ENCODE measurements at places on chromosomes 11 and 22.

- DNase-seq: no peak
Observed at GRCh38 chr11:73288873-73289707, 17.0 kb downstream of the P2RY6 start.

DNA sequence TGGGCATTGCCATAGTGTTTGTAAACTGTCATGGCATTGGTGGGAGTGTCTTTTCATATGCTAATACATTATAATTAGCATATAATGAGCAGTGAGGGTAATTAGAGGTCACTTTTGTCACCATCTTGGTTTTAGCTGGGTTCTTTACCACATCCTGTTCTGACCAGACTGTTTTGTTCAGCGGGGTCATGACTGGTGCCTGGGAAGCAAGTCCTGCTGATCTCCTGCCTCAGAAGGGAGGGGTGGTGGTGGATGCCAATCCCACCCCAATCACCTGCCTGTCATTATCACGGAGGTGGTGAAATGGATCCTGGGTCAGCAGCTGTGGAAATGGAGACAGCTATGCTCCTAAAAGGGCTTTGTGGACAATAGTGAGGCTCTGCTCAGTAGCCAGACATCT lies 31.2 kb downstream of the IL18 start:
- no peak for DNase-seq

GRCh38 chr11:100119176-100119575 lies 567.9 kb upstream of the ARHGAP42 start:
- no peak for DNase-seq

DNA sequence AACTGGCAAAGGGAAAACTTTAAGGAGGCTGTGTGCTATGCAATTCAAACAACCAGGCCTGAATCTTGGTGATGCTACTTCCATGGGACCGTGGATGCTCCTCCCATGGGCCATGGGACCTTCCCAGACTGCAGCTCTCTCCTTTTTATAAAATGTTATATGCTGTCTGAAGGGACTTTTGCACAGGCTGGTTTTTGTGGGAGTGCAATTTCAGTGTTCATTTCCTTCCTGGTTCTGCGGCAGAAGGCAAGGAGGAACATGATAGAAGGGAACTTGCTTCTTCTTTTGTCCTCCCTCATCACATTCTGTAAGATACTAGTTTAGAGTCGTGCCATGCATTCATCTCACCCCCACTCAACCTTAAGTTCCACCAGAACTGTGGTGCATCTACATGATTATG lies 68.9 kb downstream of the C11orf58 start:
- no peak for DNase-seq

- no peak for DNase-seq
Observed at GRCh38 chr11:68215087-68215445, 2.0 kb upstream of the KMT5B start.

DNA sequence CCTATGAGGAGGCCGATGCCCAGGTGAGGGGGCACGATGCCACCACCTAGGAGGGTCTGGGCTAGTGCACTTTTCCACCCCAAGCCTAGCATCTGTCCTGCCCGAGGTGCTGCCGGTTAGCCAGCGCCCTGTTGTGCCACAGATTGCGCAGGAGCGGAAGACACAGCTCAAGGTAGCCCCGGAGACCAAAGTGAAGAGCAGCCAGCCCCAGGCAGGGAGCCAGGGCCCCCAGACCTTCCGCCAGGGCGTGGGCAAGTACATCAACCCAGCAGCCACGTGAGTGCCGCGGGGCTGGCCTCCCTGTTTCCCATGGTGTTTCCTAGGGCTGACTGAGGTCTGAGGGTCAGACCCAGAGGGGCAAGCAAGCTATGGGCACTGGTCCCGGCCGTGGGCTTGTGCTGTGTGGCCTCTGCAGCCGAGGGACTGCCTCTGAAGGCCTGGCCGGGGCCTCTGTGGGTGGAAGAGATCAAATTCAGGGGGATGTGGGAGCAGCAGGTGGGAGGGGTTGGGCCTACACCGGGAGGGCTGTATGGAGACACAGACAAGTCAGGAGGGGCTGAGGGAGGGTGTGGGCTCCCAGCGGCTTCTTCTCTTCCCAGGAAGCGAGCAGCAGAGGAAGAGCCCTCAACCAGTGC lies 29.1 kb downstream of the PPIL2 start:
- no peak for DNase-seq

DNA sequence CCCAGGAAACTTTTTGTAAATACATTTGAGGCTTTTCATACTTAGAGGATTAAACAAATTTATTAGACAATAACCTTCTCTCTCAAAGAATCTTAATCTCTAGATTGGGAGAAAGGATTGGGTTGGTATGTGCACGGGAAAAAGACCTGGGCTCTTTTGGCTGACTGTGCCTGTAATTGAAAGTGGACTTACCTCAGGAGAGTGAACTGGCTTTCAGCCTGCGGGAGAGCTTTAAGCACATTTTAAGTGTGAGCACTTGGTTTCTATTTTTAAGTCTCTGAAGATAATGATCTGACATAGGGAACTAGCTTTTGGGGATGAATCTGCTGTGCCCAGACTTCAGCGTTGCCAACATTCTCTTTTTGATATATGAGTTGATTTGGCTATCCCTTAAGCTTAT lies 35.8 kb downstream of the UVRAG start:
- DNase-seq: no peak

- no peak for DNase-seq
Observed at GRCh38 chr11:131409345-131409744, 38.9 kb downstream of the NTM start.

- DNase-seq: peak; percentile 73
Observed at GRCh38 chr11:727859-728748, 19.2 kb upstream of the TALDO1 start.

GRCh38 chr11:6703247-6704063 lies 20.3 kb upstream of the MRPL17 start:
- peak; percentile 3 for DNase-seq

GRCh38 chr11:20243974-20244373 lies 83.7 kb upstream of the DBX1 start:
- no peak for DNase-seq

GRCh38 chr11:12241971-12242672 lies 131.7 kb downstream of the MICAL2 start:
- DNase-seq: no peak

GRCh38 chr11:1921574-1922141 lies 2.2 kb downstream of the TNNT3 start:
- no peak for DNase-seq

- DNase-seq: no peak
Observed at GRCh38 chr11:77081381-77081851, 14.6 kb downstream of the CAPN5 start.

GRCh38 chr11:30801357-30801756 lies 215.2 kb upstream of the MPPED2 start:
- DNase-seq: no peak

- no peak for DNase-seq
Observed at GRCh38 chr11:120129570-120129969, 8.3 kb downstream of the TRIM29 start.

DNA sequence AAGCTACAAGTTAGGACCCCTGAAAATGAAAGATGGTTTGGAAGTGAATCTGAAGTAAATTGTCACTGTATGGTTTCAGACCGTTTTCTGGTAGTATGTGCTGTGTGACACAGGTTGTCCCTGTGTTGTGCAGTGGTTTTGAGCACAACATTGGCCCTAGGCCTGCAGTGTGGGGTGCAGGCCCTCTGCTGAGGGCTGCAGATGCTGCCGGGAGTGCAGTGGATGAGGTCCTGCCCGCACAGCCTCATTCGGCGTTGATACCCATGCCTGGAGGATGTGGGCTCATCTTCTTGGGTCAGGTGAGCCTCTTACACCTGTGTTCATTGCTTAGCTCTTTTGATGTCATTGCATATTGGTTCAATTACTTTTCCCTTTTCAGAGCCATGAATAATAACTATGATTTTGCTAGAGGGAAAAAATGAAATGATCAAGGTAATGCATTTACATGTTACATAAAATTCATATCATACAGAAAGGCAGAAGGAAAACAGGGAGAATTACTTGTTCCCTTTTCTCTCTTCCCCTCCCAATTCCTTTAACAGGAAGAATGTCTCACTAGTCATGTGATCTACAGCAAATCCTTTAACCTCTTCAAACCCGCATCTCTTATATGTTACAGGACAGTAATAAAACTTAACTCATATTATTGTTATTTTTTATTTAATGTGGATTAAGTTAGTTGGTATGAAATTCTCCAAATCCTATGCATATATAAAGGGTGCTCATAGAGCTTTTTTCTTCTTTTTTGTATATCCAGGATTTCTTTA lies 48.7 kb downstream of the PTPRJ start:
- no peak for DNase-seq

DNA sequence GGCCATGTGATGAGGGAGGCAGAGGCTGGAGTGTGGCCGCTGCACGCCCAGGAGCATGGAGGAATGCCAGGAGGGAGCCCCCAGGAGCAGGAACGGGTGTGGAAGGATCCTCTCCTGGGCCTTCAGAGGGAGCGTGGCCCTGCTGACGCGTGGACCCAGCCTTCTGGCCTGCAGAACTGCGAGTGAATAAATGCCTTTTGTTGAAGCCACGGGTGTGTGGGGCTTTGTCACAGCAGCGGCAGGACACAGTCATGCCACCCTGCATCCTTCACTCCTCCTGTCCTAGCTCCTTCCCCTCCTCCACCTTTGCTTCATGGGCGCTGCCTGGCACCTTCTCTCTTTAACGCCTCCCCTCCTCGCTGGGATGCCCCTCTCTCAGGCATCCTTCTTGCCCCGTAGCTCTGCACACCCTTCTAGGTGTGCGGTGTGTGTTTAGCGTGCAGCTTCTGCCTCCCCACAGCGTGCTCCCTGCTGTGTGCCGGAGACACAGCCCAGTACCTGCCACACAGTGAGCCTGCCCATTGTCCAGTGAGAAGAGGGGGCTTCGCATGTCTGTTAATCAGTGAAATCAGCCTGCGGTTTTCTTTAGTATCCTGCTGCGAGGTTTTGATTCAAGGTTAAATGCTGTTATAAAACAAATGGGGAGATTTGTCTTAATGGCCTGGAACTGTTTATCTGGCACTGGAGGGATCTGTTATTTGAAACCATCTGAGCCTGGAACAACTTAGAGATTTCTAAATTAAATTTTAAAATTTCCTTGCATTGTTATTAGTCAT lies 459.6 kb downstream of the TBC1D22A start:
- no peak for DNase-seq

- no peak for DNase-seq
Observed at GRCh38 chr11:77294040-77294439, 7.4 kb downstream of the GDPD4 start.

GRCh38 chr11:8100158-8100557 lies 19.1 kb downstream of the TUB start:
- no peak for DNase-seq

DNA sequence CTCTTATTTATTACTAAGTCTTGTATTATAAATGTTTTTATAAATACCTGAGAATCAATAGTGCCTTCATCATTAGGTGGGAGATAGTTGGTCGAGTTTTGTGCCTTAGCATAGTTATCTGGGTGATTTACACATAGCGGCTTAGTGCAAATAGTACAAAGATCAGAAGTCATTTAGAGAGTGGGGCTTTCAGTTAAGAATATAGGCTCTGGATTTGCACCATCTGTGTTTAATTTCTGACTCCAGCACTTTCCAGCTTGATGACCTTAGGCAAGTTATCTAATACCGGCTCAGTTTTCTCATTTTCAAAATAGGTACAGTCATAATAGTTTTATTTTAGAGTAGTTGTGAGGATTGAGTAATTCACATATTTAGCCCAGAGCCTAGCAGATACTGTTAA lies 26.4 kb downstream of the PDE3B start:
- no peak for DNase-seq

DNA sequence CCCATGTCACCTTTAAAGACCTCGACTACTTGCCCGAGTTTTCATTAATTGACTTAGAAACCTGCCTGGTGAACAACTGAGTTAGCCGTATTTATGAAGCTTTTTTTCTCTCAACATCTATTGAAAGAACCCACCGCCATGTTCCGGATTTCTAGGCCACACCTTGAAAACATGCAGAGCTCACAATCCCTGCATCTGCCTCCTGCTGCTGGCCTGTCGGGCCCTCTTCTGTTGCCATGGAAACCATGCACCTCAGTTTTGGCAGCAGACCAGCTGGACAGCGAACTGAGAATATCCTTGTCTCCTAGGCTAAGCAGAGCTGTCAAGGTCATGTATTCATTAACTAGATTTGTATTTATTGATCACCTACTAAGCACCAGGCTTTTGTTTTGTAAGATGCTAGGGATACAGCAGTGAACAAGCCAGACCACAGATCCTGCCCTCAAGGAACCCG lies 4.3 kb upstream of the PATZ1 start:
- no peak for DNase-seq

DNA sequence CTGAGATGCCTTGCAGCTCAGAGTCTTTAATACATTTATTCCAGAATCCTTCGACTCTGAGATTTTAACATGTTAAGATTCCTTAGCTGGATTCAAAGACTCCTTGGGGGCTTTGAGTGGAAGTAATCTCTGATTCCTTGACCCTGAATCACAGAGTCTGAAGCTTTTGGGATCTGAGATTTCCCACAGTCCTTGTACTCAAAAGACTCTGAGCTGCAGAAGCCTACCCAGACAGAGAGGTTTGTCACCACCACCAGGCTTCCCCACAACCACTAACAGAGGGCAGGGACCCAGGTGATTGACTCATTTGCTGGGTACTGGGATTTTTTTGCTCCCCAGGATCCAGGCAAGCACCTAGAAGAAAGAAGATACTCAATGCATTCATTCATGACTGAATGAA lies 1.4 kb upstream of the SERPINH1 start:
- DNase-seq: no peak

- DNase-seq: no peak
Observed at GRCh38 chr11:128339792-128340191, 247.6 kb downstream of the ETS1 start.

DNA sequence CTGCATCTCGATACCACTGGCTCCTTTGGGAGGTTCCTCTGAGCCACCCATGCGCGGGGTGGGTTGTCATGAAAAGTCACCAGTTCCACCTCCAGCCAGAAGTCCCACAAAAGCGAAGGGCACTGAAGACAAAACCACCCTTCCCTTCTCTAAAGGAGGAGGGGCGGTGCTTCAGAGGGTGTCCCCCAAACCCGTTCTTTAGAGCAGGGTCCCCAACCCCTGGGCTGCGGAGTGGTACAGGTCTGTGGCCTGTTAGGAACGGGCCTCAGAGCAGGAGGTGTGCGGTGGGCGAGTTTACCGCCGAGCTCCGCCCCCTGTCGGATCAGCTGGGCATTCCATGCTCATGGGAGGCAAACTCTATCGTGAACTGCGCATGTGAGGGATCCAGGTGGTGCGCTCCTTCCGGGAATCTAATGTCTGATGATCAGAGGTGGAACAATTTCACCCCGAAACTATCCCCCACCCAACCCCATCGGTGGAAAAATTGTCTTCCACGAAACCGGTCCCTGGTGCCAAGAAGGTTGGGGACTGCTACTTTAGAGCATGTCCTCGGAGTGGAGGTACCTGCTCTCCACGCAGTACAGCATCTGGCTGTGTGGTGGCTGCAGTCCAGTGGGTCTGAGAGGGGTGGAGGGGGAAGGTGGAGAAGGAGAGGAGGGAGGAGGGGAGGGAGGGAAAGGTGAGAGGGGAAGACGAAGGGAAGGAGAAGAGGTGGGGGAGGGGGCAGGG lies 72.9 kb upstream of the SEPTIN5 start:
- no peak for DNase-seq

Data from T-helper 1 cell (primary cell).